ENCODE measurements at places on chromosomes 5 and 9.

DNA sequence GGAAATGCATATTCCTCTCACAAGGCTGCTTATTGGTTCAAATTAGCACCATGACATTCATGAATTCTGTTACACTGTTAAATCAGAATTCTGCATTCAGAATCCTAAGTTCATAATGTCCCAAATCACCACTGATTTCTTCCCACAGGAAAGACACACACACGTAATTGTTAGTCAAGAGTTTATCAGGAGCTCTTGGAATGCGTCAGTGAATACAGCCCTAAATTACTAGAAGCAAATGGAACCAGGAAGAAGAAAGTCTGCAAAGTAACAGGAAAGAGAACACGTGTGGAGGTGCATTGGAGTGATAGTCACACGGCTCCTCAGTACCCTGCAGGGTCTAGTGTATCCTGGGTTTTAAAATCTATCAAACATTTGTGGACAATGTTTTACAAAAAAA is 110.2 kb downstream of the ANXA2R start:
- no peak for DNase-seq

DNA sequence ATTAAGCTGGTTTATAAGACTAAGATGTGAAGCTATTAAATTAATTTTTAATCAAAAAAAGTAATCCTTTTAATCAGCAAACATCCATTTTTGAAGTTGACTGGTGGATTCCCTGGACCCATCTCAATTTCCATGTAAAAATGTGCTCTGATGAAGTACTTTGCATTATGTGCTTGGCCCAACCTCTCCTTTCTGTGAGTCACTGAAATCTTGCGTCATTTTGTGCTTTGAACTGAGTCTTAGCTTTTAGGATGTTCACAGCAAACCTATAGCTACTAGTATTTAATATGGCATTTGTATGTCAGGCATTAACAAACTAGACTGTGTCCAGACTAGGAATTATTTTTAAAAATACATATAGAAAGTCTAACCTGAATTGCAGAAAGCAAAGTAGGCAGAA is 55.0 kb upstream of the CDH12 start:
- DNase-seq, result no peak

DNA sequence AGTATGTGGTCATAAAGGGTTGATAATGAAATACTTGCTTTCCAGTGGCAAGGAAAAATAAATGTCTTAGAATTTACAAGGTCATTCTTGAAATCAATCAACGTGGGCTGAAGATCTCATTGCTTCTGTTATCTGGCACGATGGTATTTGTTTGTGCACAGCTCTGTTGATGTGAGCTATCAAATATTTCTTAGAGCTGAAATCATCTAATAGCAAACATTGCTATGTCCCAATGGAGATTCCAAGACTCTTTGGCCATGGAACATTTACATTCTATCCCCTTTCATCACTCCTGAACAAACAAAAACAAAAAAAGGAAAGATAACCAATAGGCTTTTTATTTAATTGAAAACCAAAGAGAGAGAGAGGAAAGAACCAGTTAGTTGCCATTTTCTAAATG is 111.5 kb upstream of the CCDC152 start:
- no peak for DNase-seq

- no peak for DNase-seq
These were observed 277.2 kb upstream of the NR4A3 start for GRCh38 chr9:99544526-99544925.

DNA sequence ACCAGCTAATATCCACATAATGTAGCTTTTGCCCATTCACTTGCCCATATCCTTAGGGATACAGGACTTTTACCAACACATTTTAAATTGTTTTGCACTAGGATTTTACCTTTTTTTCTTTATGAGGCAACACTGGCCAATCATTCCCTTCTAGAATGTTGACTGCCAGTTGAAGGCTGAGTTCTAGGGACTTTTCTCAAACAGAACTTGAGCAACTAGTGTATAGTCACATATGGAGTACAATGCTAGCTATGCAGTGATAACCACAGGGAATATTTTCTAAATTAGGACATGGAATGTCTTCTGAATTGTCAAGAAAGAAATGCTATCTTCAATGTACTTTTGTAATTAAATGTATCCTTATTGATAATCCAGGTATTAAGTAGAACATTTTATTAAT is 133.6 kb downstream of the OXCT1 start:
- DNase-seq, result no peak

GRCh38 chr9:70136632-70137031 is 93.0 kb downstream of the MAMDC2 start:
- no peak for DNase-seq

- DNase-seq, result no peak
These were observed 91.2 kb downstream of the RFK start for GRCh38 chr9:76302947-76303550.

DNA sequence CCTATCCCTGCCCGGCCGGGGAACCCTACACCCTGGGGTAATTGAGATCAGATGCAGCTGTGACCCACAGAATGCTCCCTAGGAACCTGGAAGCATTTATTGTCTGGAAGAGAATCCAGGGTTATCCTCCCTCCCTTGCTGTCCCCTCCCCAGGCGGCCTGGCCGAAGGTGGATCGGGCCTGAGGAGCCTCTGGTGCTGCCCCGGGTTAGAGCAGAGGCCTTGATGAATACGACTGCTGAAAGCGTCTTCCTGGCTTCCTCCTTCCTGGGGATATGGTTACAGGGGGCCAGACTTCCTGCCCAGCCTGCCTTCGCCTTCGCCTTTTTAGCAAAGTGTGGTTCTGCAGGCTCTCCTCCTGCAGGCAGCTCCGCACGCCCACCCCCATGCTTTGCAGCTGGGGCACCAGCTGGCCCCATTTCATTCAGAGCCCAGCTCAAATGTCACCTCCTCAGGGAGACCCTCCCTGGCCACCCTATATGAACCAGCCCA is 22.5 kb upstream of the PTGS1 start:
- no peak for DNase-seq

GRCh38 chr5:15135661-15136060 is 264.1 kb upstream of the ANKH start:
- no peak for DNase-seq

DNA sequence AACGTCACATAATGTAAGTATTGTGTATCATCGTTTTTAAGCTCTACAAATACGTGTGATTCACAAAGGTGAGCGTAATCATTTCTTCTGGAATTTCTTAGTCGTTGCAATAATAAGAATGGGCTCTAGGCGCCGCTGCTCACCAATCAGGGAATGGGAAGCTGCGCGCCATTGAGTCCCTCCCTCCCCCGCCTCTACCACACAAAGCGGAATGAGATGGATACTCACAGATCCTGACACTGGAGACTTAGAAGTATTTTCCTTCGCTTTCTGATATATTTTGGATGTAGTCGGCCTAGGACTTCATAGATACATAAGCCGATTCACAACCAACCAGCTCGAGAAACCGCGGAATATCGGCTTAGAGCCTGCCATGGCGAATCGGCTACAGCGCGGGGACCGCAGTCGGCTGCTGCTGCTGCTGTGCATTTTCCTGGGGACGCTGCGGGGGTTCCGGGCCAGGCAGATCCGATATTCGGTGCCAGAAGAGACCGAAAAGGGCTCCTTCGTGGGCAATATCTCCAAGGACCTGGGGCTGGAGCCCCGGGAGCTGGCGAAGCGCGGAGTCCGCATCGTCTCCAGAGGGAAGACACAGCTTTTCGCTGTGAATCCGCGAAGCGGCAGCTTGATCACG is at the start of gene PCDHGA11:
TSS of gene PCDHGA11 (plus strand) at position 197 of the 634 bp plus-strand sequence. CDS start at position 374, 177 bp downstream.
- no peak for DNase-seq

DNA sequence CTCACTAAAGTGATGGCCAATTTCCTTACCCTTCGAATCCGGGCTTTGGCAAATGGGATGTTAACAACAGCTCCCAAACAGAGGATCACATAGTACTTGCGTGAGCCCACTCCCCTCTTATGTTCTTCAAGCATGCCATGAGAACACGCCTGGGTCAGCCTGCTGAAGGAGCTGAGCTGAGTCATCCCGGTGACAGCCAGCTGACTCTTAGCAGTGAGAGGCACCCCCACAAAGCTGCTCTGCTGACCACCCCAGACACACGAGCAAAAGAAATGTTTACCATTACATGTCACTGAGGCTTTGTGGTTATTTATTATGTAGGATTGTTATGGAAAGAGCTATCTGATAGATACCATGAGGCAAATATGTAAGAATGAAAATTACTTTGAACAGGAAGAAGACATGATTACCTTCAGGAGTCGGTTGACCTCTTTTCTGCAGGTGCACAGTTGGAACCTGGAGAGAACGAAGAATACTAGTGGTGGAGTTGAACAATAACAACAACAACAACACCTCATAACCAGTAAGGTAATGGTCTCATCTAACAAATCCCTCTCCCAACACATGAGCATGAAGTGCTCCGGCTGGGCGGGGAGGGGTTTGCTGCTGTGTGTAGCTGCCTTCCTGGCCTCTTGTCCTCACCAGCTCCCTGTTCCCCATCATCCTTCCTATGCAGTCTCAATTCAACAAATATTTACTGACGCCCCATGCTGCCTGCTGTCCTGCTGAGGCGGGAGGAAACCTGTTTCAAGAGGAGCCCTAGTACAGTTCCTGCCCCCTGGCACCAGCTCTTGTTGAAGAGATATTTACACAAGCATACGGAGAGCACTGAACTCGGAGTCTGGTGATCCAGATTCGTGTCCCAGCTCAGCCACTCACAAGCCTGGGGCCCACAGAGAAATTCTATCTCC is 69.4 kb upstream of the LHFPL2 start:
- no peak for DNase-seq

DNA sequence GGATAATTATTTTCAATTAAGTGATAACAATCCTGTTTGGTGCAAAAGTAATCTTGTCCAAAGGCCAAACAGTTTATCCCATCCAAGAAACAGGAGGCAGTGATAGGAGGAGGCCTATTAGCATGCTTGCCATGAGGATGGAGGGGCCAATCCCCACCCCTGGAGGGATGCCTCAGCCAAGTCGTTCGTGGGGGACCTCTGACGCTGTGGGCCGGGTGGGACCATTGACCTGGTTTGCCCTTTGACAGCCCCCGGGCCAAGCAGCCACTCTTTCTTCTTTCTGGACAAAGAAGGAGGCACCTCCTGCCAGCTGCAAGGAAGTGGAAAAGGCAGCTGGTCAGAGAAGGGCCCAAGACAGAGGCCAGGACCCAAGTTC is 39.5 kb upstream of the GRHPR start:
- no peak for DNase-seq
